ENCODE measurements at places on chromosomes 6 and 20.

DNA sequence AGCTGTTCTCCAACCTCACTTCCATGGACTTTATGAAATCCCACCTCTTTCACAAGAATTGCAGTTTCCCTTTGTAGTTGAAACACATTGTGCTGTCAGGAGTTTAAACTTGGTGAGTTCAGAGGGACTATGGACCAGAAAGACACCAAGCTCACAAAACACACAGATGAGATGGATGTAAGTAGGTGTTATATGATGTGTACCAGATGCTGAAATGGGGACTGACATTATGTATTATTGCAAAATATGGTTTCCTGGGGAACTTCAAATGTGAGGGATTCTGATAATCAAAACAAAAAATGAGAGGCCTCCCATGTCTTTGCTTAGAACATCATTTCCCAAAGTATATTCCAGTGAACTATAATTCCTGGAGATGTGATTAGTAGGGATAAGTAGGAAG, 401.1 kb upstream of the ARID1B start:
- no peak for DNase-seq

- no peak for DNase-seq
These were observed 22.9 kb upstream of the ZNF133 start for GRCh38 chr20:18265441-18265840.

GRCh38 chr20:61558726-61559125, 306.7 kb downstream of the CDH4 start:
- DNase-seq: peak; percentile 33

GRCh38 chr6:94673251-94673650, 904.1 kb upstream of the MANEA start:
- DNase-seq: no peak

DNA sequence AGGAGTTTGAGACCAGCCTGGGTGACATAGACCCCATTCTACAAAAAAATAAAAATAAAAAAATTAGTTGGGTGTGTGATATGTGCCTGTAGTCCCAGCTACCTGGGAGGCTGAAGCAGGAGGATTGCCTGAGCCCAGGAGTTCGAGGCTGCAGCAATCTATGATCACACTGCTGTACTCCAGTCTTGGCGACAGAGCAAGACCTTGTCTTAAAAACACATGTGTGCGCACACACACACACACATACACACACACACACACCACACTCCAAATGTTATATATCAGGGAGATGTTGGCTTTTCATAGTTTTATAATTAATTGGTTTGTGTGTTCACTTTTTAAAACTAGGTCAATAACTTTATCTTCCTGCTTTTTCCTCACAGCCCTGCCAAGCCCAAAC, 110.5 kb downstream of the RTN4IP1 start:
- DNase-seq: no peak

DNA sequence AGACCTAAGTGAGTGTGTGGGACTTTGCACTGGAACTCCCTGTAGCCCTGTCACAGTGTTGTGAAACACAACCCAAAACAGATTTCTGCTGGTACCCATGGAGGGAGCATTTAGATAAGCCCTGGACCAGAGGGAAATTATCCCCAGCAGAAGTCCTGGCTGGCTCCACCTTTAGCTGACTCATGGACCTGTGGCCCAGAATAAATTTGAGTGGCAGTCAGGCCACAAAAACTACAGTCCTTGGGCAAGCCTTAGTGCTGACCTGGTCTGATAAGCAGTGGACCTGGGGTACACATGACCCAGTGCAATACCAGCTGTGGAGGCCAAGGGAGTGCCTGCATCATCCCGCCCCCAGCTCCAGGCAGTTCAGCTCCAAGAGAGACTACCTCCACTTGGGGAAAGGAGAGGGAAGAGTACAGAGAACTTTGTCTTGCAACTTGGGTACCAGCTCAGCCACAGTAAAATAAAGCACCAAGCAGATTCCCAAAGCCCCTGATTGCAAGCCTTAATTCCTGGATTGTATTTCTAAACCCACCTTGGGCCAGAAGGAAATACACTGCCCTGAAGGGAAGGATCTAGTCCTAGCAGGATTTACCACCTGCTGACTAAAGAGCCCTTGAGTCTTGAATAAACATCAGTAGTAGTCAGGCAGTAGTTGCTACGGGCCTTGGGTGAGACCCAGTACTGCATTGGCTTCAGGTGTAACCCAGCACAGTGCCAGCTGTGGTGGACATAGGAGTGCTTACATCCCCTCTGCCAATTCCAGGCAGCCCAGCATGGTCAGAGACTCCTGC, 140.4 kb upstream of the COL21A1 start:
- no peak for DNase-seq

GRCh38 chr6:143655541-143655940, 22.2 kb upstream of the PHACTR2 start:
- no peak for DNase-seq

- no peak for DNase-seq
These were observed 6.6 kb upstream of the SERPINB9 start for GRCh38 chr6:2909718-2910117.

- DNase-seq: no peak
These were observed 32.2 kb downstream of the ATP9A start for GRCh38 chr20:51735728-51736600.

DNA sequence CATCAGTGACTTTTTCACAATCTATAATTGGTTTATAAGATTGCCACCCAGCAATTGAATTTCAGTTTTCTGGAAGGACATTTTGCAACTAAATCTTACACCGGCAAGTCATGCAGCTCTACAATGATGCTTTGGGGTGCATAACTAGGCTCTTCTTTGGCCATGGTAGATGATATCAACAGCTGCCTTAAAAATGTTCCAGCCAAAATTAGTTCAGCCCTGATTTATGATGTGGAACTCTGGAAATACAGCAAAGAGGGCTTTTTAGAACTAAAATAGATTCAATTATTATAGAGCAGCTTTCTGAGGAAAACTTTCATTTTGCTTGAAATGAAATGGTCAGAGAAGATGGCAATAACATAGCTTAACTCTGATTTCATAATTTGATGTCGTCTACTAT, 18.4 kb upstream of the MCM9 start:
- DNase-seq: no peak

GRCh38 chr6:126293891-126294524, 45.9 kb upstream of the CENPW start:
- DNase-seq: no peak

DNA sequence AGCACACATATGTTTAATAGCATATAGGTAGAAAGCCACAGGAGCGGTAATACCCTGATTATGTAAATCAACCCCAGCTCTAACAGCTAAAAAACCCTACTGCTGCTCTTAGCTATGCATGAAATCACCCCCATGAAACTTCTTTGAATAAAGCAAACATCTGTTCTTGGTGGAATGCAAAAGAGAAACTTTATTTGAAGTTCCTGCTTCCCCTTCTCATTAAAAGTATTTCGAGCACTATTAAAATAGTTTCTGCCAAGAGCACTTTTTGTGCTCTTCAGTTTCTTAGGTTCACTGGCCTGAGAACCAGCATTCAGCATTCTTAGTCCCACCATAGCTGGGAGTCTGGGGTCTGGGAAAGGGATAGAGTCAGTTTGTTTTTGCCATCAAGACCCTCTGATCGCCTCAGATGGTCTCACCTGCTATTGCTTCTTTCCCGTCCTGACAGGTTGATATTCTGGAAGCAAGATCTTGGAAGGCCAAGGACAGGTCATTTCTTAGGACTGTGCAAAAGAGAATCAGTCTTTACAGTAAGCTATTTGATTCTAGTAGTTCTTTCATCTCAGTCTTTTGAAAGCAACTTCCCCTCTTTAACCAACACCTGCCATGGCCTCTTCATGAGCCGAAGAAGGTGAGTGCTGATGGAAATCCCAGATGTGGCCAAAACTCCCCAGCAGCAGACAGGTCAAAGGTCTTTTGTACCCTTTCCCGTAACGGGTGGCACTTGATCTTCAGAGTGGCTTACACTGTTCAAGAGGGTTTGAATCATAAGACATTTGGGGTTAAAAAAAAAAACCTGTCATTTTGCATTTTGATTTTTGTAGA, 76.5 kb upstream of the TMEM170B start:
- DNase-seq: no peak

GRCh38 chr6:133254552-133255228, 13.5 kb downstream of the EYA4 start:
- no peak for DNase-seq
